Activated naive CD8-positive, alpha-beta T cell treated with anti-CD3 and anti-CD28 coated beads, Interleukin-2, amount 10 ng/mL, durations not matched to agents 7 days and 5 days (primary cell): ENCODE measurements at places on chromosomes 4 and X.

- DNase-seq, result no peak
These were observed 3.2 kb upstream of the POU3F4 start for GRCh38 chrX:83504721-83505479.

DNA sequence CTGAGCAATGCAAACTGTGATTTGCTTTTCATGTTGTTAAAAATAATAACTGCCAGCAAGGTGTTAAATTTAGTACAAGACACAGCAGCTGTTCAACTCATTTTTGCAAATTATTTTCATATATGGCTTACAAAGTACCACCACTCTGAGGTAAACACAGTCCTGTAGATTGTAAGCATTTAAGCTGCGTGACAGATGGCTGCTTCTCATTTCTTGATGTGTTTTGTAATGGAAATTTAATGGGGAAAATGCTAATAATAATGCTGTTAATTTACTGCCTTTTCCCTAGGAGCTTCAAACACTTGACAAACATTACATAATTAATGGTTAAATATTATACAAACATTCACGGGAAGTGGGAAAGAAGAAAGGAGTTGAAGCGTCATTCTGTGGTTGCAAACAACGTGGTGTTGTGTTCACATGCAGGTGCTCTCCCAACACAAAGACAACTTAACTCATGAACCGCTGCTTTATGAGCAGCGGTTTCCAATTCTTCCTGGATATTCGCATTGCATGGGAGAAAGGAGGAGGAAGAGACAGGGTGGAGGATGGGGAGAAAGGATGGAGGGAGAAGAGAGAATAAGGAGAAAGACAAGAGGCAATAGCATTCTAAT lies 236.8 kb upstream of the VCX start:
- no peak for DNase-seq

- no peak for DNase-seq
These were observed 7.6 kb downstream of the CPLX1 start for GRCh38 chr4:818106-818921.

- DNase-seq, result no peak
These were observed 94.7 kb downstream of the SEL1L3 start for GRCh38 chr4:25767877-25768725.

DNA sequence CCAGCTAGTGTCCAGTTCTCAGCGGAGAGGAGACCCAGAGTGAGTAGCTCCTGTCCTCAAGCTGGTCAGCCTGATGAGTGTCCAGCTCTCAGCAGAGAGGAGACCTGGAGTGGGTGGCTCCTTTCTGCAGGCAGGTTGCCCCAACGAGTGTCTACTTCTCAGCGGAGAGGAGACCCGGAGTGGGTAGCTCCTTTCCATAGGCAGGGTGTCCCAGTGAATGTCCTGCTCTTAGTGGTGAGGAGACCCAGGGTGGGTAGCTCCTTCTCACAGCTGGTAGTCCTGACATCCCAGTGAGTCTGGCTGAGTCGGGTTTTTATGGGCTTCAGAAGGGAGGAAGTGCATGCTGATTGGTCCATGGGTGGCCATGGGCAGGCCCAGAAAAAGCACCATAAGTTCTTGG lies 55.7 kb upstream of the NUDT6 start:
- DNase-seq, result no peak

- DNase-seq, result no peak
These were observed 70.2 kb downstream of the AR start for GRCh38 chrX:67613996-67614395.

GRCh38 chrX:101442085-101442484 lies 34.1 kb downstream of the HNRNPH2 start:
- no peak for DNase-seq

- DNase-seq, result no peak
These were observed 1075.7 kb upstream of the PABPC4L start for GRCh38 chr4:135277068-135277979.

GRCh38 chr4:85866508-85866907 lies 391.6 kb downstream of the ARHGAP24 start:
- DNase-seq, result no peak

DNA sequence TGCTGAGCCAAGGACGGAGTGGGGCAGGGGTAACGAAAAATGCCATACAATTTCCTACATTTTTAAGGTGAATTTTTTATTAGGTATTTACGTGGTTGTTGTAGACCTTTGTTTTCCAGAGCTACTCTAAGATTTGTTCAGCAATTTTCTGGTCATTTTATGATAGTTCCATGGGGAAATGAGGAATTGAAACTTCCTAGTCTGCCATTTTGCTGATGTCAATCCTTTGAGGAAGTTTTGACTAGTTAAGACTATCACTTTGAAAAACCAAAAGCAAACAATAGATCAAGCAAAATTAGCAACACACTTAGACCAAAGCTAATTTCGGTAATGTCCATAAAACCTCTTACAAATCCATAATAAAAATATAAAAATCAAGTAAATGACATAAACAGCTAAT lies 7.0 kb upstream of the TLR3 start:
- no peak for DNase-seq

DNA sequence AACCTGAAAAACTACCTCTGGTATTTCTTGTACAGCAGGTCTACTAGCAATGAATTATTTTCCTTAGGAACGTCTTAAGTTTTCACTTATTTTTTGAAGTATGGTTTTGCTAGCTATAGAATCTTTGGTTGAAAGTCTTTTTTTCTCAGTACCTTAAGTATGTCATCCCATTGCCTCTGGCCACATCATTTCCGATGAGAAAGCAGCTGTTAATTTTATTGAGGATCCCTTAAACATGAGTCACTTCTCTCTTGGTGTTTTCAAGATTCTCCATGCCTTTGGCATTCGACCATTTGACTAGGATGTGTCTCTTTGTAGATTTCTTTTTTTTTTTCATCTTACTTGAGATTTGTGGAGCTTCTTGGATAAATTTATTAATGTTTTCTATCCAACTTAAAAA lies 803.8 kb upstream of the AMOT start:
- no peak for DNase-seq

- DNase-seq, result no peak
These were observed 11.4 kb downstream of the L1CAM start for GRCh38 chrX:153874366-153875125.

GRCh38 chr4:6987588-6987961 lies 55.6 kb upstream of the TADA2B start:
- DNase-seq, result no peak

GRCh38 chrX:48839686-48840085 lies 4.3 kb upstream of the PCSK1N start:
- DNase-seq, result no peak
